Mesenchymal stem cell (in vitro differentiated cells and primary cell): ENCODE measurements at places on chromosomes 16 and 17.

DNA sequence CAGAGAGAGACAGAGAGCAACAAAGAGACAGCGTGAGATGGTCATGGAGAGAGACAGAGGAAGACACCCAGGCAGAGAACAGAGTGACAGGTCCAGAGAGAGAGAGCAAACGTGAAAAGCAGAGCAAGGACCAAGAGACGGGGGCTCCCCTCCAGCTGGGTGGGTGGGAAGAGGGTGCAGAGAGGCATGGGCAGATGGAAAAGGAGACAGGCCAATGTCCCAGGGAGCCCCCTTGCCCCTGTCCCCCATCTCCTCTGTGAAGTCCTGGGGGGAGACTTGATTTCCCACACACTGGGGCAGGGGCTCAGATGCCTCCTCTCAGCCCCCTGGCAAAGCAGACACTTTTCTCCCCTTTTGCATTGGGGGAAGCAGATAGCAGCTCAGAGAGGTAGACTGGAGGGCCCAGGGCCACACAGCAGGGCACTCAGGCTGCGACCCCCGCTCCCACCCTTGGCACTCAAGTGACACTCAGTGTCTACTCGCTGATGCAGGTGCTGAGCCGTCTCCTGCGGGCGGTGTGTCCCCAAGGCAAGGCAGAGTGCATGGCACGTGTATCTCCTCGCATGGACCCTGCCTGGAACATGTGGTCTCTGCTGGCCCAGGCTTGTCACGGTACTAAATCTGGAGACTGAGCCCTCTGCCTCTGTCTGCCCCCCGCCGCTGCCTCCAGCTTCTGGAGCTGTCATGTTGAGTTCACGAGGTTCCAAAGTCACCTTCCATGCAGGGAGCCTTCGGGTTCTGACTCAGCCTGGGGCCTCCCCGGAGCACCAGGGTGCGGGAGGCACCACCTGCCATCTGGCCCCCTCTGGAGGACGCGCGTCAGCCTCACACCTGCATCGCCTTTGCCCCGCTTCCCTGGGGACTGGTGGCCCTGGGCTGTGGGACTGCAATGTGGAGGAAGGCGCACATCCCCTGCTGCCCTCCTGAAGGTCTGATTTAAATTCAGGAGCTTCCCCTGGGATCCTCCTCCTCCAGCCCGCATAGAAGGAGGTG lies 215.9 kb upstream of the GSE1 start:
- no peak overlapping the region for H3K27ac ChIP-seq
- peaks cover 6% of the 10 kb centered on the region for H3K36me3 ChIP-seq
- peaks cover 72% of the 10 kb centered on the region for H3K4me1 ChIP-seq
- H3K4me3 ChIP-seq: no peak overlapping the region
- DNase-seq: peak; percentile 41

- H3K4me1 ChIP-seq: peaks cover 2% of the 10 kb centered on the region
- peaks cover 42% of the 10 kb centered on the region for H3K36me3 ChIP-seq
- H3K27ac ChIP-seq: no peak overlapping the region
- H3K4me3 ChIP-seq: no peak overlapping the region
- no peak for DNase-seq
- no peaks in the 10 kb centered on the region for H3K27me3 ChIP-seq
Measured at GRCh38 chr16:89955001-89955685, 6.6 kb downstream of the DEF8 start.

- H3K27ac ChIP-seq: peak overlapping the region; percentile 89
- peak overlapping the region; percentile 18 for H3K4me3 ChIP-seq
- peaks cover 31% of the 10 kb centered on the region for H3K4me1 ChIP-seq
Measured at GRCh38 chr17:39740357-39741111, 2.8 kb downstream of the GRB7 start.

DNA sequence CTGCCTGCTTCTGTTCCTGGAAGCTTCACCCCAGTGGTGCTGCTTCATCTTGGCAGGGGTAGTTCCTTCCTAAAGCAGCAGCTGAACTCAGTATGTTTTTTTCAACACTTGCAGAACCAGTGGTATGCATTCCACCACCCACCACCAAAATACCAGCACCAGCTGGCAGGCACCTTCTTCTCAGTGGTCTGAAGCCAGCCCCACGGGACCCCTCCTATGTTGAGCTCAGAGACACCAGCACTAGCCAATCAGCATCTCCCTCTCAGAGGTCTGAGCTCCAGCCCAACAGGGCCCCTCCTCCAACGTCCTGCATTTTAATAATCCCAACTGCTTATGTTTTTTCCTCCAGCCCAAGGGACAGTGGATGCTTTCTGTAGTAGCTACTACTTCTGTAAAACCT lies 299.6 kb upstream of the CCL2 start:
- H3K27me3 ChIP-seq: no peaks in the 10 kb centered on the region
- no peaks in the 10 kb centered on the region for H3K36me3 ChIP-seq
- H3K27ac ChIP-seq: no peak overlapping the region
- no peak for DNase-seq

- no peak overlapping the region for H3K4me3 ChIP-seq
- H3K27ac ChIP-seq: no peak overlapping the region
- DNase-seq: no peak
- no peaks in the 10 kb centered on the region for H3K4me1 ChIP-seq
- H3K27me3 ChIP-seq: peaks cover 12% of the 10 kb centered on the region
Measured at GRCh38 chr16:82203198-82203597, 33.2 kb upstream of the MPHOSPH6 start.

- H3K36me3 ChIP-seq: peaks cover 67% of the 10 kb centered on the region
- no peaks in the 10 kb centered on the region for H3K27me3 ChIP-seq
- no peak overlapping the region for H3K27ac ChIP-seq
- DNase-seq: no peak
Measured at GRCh38 chr17:82061047-82061925, 4.3 kb downstream of the DUS1L start.

- no peaks in the 10 kb centered on the region for H3K4me1 ChIP-seq
- peak; percentile 63 for DNase-seq
- no peak overlapping the region for H3K4me3 ChIP-seq
Measured at GRCh38 chr16:72241930-72242329, 70.0 kb upstream of the PMFBP1 start.

DNA sequence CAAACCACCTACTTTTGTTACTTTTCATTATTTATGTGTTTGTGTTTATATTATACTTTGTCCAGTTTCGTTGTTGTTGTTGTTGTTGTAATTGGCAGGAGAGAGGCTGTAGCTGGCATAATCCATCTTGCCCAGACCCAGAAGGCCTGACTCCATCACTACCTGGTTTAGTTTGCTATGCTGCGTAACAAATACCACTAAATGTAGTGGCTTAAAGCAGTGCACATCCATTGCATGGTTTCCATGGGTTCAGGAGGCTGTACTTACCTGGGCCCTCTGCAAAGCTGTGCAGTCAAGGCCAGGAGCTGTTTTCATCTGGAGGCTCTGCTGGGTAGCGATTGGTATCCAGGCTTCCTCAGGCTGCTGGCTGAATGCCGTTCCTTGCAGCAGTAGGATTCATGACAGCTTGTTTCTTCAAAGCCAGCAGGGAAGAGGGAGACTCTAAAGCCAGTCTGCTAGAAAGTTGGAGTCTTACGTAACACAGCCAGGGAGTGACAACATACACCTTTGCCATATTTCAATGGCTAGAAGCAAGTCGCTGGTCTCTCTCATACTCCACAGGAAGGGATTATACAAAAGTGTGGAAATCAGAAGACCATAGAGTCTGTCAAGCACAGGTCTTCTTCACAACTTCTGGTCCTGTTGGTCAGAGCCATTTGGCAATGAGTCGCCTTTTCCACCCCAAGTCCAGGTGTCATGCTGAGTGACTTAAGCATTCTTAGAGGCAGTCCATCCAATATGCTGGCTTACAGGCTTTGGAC lies 41.1 kb downstream of the TNRC6C start:
- peaks cover 6% of the 10 kb centered on the region for H3K4me1 ChIP-seq
- DNase-seq: peak; percentile 48
- no peak overlapping the region for H3K27ac ChIP-seq
- H3K36me3 ChIP-seq: no peaks in the 10 kb centered on the region
- H3K27me3 ChIP-seq: no peaks in the 10 kb centered on the region

DNA sequence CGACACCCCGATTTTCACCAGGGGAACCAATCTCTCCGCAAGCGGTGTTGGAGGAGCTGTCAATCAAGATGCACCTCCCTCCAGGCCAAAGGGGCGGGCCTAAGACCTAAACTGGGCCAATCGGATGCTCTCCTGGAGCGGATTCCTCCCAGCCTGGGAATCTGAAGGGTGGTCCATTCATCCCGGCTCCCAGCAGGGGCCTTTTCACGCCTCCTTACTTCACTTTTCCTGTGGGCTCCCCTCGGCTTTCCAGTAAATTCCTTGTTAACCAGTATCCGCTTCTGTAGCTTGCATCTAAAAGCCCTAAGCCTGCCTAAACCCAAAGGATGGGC lies 17.1 kb downstream of the C16orf74 start:
- H3K4me1 ChIP-seq: no peaks in the 10 kb centered on the region
- H3K36me3 ChIP-seq: no peaks in the 10 kb centered on the region
- peak; percentile 30 for DNase-seq
- H3K4me3 ChIP-seq: peak overlapping the region; percentile 31
- peaks cover 27% of the 10 kb centered on the region for H3K27me3 ChIP-seq
- no peak overlapping the region for H3K27ac ChIP-seq

DNA sequence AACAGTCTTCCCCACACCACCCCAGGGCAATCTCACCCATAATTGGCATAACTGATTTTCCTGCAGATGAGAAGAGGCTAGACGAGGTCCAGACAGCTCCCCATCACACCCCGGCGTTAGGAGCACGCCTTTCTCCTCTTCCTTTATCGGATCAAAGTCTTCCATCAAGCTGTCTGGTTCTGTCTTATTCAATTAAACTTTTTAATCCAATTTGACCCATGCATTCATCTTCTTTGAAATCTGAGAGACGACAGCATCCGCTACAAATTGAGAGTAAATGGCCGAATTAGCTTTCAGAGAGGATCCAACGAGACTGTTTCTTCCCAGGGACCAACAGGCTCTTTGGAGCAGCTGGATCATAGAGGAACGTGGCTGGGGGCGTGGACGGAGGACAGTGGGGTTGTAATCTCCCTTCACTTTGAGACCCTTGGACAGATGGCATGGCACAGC lies 44.4 kb upstream of the GPRC5B start:
- H3K4me1 ChIP-seq: no peaks in the 10 kb centered on the region
- H3K27ac ChIP-seq: no peak overlapping the region
- no peaks in the 10 kb centered on the region for H3K36me3 ChIP-seq

DNA sequence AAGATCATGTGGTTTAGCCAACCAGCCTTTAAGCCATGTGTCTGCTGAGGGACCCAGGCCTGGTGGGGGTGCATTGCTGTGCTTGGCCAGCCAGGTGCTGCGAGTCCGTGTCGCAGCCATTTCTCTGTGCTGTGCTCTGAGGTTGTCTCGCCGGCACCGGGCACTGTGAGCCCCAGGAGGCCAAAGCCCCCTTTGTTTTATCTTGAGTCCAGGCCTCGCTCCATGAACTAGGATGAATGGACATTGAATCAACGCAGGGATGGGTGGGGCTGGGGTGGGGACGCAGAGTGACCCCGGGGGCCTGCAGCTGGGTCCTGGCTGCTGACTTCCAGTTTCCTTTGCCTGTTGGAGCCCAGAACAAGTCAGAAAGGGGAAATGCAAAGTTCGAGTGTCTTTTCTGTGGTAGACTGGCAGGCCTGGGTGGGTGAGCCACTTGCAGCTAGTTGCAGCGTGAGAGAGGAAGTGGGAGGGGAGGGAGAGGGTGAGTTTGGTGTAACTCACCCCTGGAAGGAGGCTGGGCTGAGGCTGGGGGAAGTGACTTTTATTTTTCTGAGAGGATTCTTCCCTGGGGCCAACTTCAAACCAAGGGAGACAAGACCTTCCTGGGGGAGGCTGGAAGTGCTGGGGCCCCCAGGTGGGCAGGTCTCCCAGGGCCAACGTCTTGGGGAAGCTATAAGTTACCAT lies 324.7 kb downstream of the SEC14L1 start:
- H3K27me3 ChIP-seq: no peaks in the 10 kb centered on the region
- H3K27ac ChIP-seq: peak overlapping the region; percentile 85
- peaks cover 36% of the 10 kb centered on the region for H3K36me3 ChIP-seq
- H3K4me1 ChIP-seq: peaks cover 55% of the 10 kb centered on the region
- H3K4me3 ChIP-seq: no peak overlapping the region
- DNase-seq: peak; percentile 89

DNA sequence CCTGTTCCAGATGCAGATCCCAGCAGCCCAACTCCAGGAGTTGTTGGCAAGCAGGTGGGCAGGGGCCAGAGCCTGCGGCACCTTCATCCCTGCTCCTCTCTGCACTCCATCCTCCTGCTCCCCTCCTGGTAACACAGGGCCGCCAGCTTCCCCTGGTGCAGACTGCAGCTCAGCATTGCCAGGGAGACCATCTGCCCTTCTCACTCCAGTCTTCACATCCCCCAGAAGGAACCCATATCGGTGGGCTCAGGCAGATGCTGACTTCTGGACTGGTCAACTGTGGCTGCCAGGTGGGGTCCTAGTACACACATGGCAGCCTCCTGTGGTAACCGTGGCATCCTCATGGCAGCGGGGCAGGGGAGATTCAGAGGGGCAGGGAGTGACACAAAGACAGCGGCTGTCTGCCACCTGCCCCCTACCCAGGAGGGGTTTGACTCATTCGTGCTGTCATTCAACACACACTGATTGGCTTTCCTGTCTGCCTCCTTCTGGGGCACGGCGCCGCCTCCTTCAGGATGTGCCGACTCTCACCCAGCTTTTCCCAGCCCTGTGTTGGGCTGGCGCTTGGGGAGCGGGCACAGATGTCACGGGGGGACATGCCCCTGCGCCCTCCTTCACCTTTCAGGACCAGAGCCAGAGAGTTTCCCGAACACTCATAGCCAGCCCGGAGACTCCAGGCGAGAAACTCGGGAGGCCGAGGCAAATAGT lies 120.9 kb downstream of the CMIP start:
- no peak for DNase-seq
- H3K4me1 ChIP-seq: peaks cover 20% of the 10 kb centered on the region
- peaks cover 13% of the 10 kb centered on the region for H3K36me3 ChIP-seq
- H3K27me3 ChIP-seq: no peaks in the 10 kb centered on the region
- H3K27ac ChIP-seq: no peak overlapping the region
- H3K4me3 ChIP-seq: no peak overlapping the region

GRCh38 chr16:71287911-71288310 lies 1.3 kb downstream of the CMTR2 start:
- peaks cover 5% of the 10 kb centered on the region for H3K4me1 ChIP-seq
- H3K36me3 ChIP-seq: no peaks in the 10 kb centered on the region
- no peaks in the 10 kb centered on the region for H3K27me3 ChIP-seq
- DNase-seq: no peak
- no peak overlapping the region for H3K27ac ChIP-seq
- no peak overlapping the region for H3K4me3 ChIP-seq

DNA sequence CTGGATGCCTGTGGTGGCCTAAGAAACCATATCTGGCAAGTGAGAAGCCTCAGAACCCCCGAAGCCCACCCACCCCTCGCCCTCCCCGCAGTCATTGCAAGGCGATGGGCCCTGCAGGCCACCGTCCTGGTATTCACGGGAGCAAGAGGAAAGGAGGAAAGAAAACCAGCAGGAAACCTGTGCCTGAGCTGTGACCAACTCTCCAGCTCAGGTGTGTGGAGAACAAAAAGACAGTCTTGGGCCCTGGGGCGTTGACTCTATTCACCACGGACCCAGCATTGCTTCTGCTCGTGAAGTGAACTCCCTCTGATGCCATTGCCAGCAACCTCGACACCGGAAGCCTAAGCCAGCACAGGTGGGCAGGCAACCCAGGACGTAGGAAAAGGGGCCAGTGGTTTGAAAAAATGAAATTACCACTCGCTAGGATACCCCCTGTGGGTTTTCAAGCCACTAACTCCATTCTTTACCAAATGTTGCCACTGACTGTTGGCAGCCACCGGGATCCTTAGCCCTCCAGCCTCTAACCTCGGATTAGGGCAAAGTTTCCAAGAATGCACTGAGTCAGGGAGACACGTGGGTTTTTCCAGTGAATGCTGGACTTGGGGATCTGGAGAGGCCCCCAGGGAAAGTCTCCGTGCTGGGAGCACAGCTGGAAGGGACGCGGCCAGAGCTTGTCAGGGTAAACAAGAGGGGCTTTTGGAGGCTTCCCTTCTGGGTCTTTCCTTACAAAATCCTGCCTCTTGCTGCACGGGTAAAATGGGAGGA lies 25.1 kb downstream of the FA2H start:
- no peak overlapping the region for H3K27ac ChIP-seq
- no peaks in the 10 kb centered on the region for H3K36me3 ChIP-seq
- peak; percentile 43 for DNase-seq
- peak overlapping the region; percentile 11 for H3K4me3 ChIP-seq
- no peaks in the 10 kb centered on the region for H3K27me3 ChIP-seq
